CD14-positive monocyte (primary cell): ENCODE measurements at places on chromosomes 3 and 15. TPM values are rescaled to one million over a fixed set of nuclear protein-coding genes. Genes with fewer than 3 reads are reported as not detected.

IQCF5 gene
- not detected for polyA plus RNA-seq

PLIN1 gene
- polyA plus RNA-seq = not detected

ZNF774 gene
- 0.04 and 0.23 TPM in 2 replicates for polyA plus RNA-seq

PYGO1 gene
- not detected for polyA plus RNA-seq

UPK1B gene
- not detected for polyA plus RNA-seq

CYP8B1 gene
- polyA plus RNA-seq = 0.01 TPM in 1 of 2 replicates, not detected in the other

IGF2BP2 gene
- 1.00 TPM for polyA plus RNA-seq

C3orf80 gene
- not detected for polyA plus RNA-seq

EHHADH gene
- polyA plus RNA-seq = 0.55 and 0.57 TPM in 2 replicates

SH2D7 gene
- not detected in 2 replicates for polyA plus RNA-seq

POPDC2 gene
- 0.58 TPM for polyA plus RNA-seq

CAMK1 gene
- 106 and 120 TPM in 2 replicates for polyA plus RNA-seq

GCSAM gene
- 0.10 TPM for polyA plus RNA-seq

TRH gene
- polyA plus RNA-seq = 0.09 and 0.91 TPM in 2 replicates

SCAANT1 gene
- polyA plus RNA-seq = not detected

CCR8 gene
- not detected for polyA plus RNA-seq

FBXO40 gene
- polyA plus RNA-seq = not detected

CADM2 gene
- polyA plus RNA-seq = not detected

CCR3 gene
- 0.38 TPM for polyA plus RNA-seq

FAM240A gene
- polyA plus RNA-seq = not detected in 2 replicates

PLSCR5 gene
- not detected for polyA plus RNA-seq

AMIGO3 gene
- polyA plus RNA-seq = not detected

ROPN1B gene
- not detected for polyA plus RNA-seq

KLF15 gene
- polyA plus RNA-seq = not detected

ATP13A5 gene
- not detected in 2 replicates for polyA plus RNA-seq

TEX55 gene
- polyA plus RNA-seq = not detected

APOD gene
- not detected in 2 replicates for polyA plus RNA-seq

ST6GAL1 gene
- 20.5 TPM for polyA plus RNA-seq

GOLGA8M gene
- polyA plus RNA-seq = not detected

ELL3 gene
- polyA plus RNA-seq = 0.29 TPM

GASK1A gene
- not detected for polyA plus RNA-seq

GOLGA8Q gene
- polyA plus RNA-seq = not detected

FAM174B gene
- polyA plus RNA-seq = 3.2 TPM

RHCG gene
- not detected for polyA plus RNA-seq

PEX11A gene
- 0.75 TPM for polyA plus RNA-seq

CLDN11 gene
- polyA plus RNA-seq = not detected

TUSC7 gene
- polyA plus RNA-seq = not detected in 2 replicates

DCUN1D1 gene
- polyA plus RNA-seq = 26.9 TPM

CTXN2 gene
- polyA plus RNA-seq = not detected

MINAR1 gene
- 0.04 TPM for polyA plus RNA-seq

NTRK3 gene
- not detected in 2 replicates for polyA plus RNA-seq

GOLGA8N gene
- 0.66 TPM for polyA plus RNA-seq

ZBBX gene
- polyA plus RNA-seq = not detected

HYKK gene
- not detected for polyA plus RNA-seq

SLC24A5 gene
- not detected for polyA plus RNA-seq

CRTAP gene
- polyA plus RNA-seq = 321 TPM

SERINC4 gene
- 0.56 TPM for polyA plus RNA-seq

MYNN gene
- polyA plus RNA-seq = 9.0 TPM

SPTBN5 gene
- polyA plus RNA-seq = 0.29 and 0.32 TPM in 2 replicates

LIPH gene
- polyA plus RNA-seq = not detected

GABRB3 gene
- not detected in 2 replicates for polyA plus RNA-seq

CASR gene
- 0.01 TPM in 1 of 2 replicates, not detected in the other for polyA plus RNA-seq

DPH3 gene
- polyA plus RNA-seq = 4.5 and 9.2 TPM in 2 replicates

DLEC1 gene
- 0.57 and 0.81 TPM in 2 replicates for polyA plus RNA-seq

ITPKA gene
- 0.14 and 0.31 TPM in 2 replicates for polyA plus RNA-seq

MUC4 gene
- not detected for polyA plus RNA-seq

RBP2 gene
- not detected for polyA plus RNA-seq
